ENCODE measurements at places on chromosomes 6 and 20. TPM values are rescaled to one million over a fixed set of nuclear protein-coding genes. Genes with fewer than 3 reads are reported as not detected.

The KIF6 gene
- total RNA-seq, result 0.69 TPM

The ZSCAN9 gene
- total RNA-seq, result 9.7 TPM

The LINC00237 gene
- not detected for total RNA-seq

The TAAR6 gene
- total RNA-seq, result not detected

GRCh38 chr20:24297993-24298392 lies 171.4 kb upstream of the SYNDIG1 start:
- no peak for DNase-seq

GRCh38 chr6:132932588-132932987 lies 118.2 kb downstream of the RPS12 start:
- no peak for DNase-seq

DNA sequence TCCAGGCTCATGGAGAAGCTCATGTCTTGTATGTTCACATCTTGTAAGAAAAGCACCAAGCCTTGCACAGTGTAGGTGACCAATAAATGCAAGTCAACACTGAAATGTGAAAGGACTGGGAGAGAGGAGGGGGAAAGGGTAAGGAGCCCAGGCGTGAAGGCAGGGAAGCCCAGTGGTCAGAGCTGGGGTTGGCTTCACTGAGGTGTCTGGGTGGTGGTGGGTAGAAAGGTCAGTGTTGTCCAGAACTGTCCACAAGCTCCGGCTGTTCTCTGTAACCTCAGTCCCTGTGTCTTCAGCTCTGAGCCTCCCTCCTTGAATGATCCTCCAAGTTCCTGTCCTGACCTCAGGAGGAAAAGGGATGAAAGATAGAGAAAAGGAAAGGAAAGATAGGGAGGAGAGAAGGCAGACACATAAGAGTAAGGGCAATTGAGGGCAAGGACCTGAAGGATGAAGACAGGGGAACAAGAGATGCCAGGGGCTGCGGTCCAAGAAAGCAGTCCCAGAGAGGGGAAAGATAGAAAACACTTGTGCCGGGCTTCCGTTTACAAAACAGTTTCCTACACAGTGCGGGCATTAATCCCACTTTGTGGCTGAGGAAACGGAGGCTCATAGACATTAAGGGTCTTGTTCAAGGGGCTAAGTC lies 2.4 kb upstream of the TNXB start:
- DNase-seq, result peak; percentile 75

DNA sequence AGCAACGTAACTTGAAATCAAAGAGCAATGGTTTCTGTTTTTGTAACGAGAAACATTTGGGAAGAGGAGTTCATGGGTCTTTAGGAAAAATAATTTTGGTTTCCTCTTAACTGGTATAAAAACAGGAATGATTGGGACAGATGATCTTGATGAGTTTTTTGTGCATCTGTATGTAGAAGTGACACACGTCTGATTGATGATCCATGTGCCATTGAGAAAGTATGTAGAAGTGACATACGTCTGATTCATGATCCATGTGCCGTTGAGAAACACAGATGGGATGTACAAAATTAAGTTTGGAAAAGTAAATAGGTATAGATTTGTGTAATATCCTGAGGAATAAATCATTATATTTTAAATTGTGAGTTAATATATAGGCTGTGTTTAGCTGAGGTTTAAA lies 2.1 kb downstream of the KIAA1586 start:
- no peak for DNase-seq

DNA sequence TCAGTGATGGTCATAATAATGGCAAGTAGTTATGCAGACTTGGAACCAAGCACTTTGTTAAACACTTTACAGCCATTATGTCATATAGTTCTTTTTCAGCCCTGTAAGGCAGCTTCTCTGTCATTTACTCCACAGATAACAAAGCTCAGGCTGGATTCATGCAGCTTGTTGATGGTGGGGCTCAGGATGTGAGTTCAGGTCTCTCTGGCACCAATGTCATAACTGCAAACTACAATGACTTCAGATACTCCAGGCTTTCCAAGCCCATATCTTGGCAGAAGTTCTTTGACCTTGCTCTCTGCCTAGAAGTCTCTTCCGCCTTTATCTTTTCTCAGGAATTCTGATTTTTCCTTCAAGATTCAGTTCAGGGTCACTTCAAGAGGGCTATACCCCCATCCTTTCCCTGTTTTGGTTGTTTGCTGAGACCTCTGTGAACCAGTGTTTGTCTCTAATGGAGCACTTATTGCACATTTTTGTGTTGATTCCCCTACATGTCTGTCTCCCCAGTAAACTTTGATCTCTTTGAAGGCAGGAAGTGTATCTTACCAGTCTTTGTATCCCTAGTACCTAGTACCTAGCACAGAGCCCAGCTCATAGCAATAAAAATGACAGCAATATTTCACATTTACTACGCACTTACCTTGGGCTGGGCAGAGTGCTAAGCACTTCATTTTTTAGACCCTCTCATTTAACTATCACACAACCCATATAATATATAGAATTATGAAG lies 19.7 kb upstream of the EFHC1 start:
- DNase-seq, result no peak

- no peak for DNase-seq
Measured at GRCh38 chr6:85404564-85405174, 45.2 kb upstream of the NT5E start.

DNA sequence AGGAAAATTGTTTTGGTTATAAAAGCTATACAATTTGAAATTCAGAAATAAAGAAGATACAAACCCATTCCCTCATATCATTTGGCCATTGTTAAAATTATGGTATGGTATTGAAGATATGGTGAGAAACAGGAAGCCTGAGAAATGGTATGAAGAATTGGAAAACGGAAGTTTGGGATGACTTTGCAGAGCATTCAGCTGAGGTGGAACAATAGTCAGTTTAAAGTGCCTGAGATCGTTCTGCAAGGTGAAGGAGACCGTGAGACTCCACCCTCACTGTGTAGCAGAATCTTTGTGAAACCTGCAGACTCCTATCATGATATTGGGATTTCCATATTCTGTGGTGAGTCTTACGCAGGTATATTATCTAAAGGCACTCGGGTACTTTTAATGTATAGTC lies 97.3 kb downstream of the ADGRB3 start:
- no peak for DNase-seq

- no peak for DNase-seq
Measured at GRCh38 chr6:155970876-155971708, 515.5 kb upstream of the NOX3 start.

DNA sequence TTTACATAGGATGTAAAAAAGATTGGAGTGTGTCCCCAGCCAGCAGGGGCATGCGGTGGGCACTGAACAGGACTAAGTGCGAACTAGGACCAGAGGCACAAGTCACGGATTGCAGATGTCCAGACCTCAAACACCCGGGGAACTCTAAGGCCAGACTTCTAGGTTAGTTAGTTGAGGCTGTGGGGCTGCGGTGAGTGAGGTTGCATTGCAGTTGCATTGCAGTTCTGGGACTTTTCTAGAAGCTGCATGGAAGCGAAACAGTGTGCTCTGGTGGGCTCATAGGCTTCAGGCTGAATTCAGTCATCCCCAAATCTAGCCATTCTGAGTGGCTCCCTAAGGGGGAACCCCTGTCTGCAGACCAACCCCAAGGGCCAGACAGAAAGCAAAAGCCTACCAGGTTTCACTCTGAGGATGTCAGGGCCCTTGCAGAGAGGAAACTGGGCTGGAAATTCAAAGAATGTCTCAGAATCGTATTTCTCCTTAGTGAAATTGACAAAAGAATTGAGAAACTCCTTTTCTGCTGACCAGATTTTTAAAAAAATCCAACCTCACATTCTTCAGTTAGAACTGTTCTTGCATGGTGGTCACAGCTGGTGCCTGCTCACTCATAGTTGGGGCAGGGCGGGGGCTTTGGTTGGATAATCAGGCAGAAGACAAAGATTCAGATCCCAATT lies 182.8 kb downstream of the ZDHHC14 start:
- no peak for DNase-seq

- no peak for DNase-seq
Measured at GRCh38 chr6:134951494-134952263, 1.8 kb upstream of the ALDH8A1 start.

DNA sequence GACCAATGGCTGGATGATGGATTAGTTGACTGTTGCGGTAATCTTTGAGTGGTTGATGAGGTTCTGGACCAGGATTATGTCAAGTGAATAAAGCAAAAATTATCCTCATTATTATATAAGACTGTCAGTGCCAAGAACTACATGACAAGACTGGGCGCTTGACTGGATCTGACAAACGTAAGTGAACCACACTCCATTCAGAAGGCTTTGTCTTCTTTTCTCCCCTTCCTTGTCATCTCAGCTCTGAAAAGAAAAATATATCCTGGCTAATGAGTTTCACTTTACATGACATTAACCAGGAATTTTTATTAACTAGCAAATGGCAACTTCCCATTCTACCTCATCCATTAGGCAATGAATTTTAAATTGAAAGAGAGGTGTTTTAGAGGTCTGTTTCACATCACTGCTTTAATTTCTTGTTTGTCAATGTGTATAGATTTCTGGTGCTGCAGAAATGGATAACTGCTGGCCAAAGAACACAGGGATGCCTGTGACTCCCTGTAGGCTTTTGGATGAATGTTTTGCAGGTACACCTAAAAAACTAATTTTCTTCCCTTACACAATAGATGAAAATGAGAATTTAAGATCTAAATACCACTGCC lies 150.1 kb downstream of the ELOVL4 start:
- DNase-seq, result no peak
